SK-N-SH (cell line): ENCODE measurements at places on chromosomes 3 and 15.

DNA sequence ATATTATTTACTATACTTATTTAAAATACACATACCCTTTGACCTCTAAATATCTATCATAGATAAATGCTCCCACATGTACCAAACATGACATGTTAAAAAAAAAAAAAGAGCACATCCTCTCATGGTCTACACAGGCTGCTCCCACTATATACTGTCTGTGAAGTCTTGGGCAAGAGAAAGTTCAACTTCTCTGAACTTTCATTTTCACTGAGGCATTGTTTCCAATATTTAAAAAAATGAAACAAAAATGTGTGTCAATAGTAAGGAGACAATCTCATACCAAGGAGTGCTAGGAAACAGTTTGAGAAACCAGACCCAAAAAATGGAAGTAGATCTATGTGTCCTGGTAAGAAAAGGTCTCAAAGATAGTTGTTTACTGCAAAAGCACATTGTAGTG is 29.3 kb downstream of the SLC4A7 start:
- DNase-seq = no peak

GRCh38 chr3:49019941-49020329 is 1.6 kb upstream of the DALRD3 start:
- no peak for DNase-seq

DNA sequence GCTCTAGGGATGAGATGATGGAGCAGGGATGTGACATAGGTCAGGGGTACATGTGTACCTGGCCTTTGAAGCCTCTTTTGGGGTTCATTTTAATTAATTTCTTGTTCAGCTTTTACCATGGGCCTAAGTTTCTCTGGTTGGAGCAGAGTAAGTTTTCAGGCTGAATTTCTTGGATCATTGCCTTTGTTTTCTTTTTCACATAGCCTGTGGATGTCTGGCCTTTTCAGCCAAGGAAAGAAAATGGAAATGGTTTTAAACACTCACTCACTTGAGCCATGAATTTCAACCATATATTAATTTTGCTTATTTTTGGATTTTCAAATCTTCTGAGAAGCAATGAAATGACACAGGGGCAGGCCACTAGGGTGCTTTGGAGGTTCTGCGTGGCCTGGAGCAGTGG is 30.2 kb downstream of the CACNA1D start:
- DNase-seq = no peak

DNA sequence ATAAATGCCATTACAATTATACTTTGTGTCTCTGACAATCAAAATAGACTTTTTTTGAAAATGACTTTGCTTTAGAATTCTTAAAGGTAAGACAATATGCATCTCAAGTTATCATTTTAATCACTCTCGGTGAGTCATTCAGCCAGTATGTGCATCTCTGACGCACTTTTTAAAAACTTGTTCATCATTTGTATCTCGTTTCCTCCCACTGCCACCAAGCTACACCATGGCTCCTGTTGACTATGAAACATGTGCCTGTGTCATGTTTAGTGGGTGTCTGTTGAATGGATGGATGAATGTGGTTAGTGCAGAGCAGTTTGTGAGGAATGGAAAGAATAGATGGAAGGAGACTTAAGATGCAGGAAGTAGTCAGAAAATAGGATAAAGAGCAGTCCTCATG is 68.6 kb downstream of the ARPP21 start:
- DNase-seq = no peak

DNA sequence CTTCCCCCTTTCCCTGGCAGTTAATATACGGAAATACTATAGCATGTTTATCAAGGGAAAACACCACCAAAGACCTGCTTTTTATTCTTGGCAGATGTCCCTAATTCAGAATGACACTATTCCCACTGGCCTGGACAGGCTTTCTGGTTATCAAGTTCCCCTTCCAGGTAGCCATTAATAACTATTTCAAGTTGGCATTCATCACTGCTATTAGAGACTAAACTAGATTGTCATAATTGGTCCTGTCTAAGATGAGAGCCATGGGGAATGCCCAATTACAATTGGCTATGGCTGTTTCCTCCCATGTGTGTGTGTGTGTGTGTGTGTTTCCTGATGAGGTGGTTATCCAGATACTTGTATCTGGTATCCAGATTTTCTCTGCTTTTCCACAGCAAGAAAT is 608.1 kb downstream of the SQOR start:
- peak; percentile 55 for DNase-seq

DNA sequence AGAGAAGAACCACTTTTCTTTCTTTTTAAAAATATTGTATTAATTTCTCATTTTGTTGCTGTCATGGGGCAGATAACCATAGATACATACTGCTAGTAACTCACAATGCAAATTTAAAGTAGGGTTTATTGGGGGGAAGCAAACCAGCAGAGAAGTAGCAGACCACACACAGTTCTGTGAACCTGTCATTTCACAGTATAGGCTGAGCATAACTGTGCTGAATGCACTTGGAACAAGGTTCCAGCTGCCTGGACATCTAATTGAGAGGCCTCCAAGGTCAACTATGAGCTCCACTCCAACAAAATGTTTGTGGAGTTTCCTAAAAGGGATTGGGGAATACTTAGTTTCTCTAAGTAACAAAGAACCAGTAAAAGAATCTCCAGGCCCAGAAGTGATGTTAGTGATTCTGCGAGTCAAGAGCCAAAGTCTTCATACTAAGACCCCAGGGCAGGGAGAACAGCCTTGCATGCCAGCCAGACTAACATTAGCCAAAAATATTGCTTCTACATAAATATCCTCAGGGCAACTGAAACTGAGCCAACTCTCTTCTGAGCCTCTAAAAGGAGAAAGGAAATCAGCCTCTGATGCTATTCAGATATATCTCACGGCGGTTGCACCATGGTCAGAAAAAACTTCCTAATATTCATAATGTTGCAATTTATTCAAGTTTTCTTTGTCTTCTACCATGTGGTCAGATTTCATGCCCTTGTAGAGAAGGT is 856.4 kb upstream of the ALCAM start:
- DNase-seq = no peak

DNA sequence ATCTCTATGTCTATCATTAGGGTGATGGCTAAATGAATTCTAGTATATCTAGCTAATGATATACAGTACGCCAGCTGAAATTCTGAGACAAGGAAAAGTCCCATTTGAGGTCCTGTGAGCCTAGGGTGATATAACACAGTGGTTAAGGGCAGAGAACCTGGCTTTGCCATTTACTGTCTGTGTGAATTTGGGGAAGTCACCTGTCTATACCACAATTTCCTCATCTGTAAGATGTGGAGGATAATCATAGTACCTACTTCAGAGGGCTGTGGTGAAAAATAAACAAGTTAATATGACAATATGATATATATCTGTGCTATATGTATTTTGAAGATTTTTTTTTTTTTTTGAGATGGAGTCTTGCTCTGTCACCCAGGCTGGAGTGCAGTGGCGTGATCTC is 9.8 kb upstream of the ANKDD1A start:
- DNase-seq = no peak

DNA sequence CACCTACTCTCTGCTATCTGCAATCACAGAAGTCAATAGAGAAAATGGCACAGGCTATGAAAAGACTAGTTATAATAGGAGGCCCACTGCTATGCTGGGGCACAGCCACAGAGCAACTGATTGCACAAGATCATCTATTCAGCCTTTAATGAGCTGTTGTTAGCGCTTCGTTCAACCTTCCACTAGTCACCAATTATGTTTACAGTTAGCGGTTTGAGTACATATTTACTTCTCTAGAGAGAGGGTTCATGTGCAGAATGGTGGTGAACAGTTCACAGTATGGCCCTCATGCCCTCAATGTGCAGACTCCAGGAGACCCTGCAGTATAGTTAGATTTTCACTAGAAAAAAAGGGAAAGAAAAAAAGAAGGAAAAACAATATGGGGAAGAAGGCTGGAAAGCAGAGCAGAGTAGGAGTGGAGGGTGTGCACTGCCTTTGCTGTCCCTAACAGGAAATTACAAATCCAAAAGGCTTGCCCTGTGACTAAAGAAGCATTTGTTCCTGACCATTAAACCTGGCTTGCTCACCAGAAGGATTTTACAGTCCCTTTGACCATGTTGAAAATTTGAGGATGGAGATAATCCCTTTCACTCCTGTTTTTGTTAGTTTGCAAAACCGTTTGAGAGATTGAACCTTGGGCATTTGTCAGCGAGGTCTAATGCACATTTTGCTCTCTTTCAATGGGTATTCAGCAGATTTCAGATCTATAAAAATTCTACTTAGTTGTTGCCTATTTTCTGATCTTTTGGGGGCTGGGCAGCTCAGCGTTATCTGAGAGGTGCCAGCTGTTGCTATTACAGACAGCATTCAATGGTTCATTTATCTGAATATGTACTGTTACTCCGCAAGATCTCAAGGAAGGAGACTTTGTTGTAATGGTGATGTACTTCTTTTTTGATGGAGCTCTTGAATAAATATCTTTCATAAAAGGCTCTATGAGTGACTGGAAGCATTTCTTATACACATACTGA is 296.1 kb downstream of the LSAMP start:
- DNase-seq = no peak

DNA sequence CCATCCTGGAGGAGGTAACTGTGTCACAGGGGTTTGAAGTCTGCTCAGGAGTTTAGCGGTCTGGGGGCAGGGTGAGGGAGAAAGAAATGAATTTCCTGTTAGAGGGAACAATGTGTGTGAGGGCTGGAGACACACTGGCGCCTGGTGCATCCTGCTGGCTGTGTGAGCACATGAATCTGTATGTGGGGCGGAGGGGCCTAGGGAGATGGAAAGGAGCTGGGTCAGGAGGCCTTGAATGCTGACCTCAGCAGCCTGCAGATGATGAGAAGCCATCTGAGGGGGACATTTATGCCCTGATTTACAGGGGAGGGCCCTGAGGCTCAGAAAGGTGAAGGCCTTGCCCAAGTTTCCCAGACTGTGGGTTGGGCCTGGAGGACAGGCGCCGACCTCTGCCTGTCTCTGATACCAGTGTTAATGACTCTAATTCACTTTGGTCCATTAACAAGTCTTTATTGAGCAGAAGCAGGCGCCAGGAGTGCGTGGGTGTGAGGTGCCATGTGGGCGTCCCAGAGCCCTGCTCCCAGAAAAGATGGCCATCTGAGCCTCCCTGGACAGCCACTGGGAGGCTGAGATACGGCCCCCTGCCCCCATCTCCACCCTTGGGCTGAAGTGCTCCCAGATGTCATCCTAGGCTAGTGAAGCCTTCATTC is 34.8 kb downstream of the LINGO1 start:
- no peak for DNase-seq

DNA sequence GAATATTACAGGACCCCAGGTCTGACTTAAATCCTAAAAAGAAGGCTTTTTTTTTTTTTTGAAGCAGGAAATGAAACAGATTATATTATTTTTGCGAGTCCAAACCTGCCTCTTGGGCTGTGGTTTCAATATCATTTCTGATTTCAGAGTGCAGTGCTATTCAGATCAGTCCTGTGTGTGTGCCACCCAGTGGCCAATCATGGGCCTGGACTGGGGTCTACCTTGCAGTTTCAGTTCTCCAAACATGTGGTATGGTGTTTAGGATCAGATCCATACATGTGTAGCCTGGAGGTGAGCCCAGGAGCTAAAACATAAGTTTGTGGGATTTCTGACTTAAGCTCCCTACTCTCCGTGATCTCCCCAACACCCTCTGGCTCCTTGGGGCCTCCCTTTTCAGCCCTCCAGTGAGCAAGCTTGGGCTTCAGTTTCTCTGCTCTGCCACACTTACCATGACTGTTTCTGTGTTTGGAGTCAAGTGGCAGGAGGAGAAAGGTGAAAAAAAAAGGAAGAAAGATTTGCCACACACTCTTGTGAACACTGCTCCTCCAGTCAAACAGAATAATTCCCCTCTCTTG is 12.1 kb upstream of the THSD4 start:
- no peak for DNase-seq

DNA sequence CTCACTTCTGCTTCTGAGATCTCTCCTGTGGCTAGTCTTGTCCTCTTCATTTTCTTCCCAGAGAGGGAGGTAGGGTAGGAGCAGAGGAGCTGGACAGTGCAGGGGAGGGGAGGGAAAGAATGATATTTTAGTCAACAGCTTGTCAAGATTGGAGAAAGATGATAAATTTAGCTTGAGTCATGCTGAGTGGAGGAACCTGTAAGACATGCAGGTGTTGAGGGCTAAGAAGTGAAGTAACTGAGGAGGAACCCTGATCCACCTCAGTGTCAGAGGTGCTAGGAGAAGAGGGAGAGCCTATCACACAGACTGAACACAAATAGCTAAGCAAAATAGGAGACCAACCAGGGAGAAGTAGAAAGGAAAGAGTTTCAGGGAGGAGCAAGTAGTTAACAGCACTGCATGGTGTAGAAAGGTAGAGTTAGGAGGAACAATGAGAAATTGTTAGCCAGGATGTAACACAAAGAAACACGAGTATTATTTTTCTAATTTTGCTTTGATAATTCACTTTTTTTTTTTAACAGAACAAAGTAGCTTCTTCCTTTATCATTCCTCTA is 108.2 kb upstream of the CHRM5 start:
- no peak for DNase-seq

- no peak for DNase-seq
Observed at GRCh38 chr15:87907676-87908446, 348.7 kb downstream of the NTRK3 start.

GRCh38 chr3:157931517-157931916 is 174.7 kb downstream of the SHOX2 start:
- DNase-seq = no peak

GRCh38 chr3:45689787-45690145 is 570 bp downstream of the SACM1L start:
- DNase-seq = no peak

DNA sequence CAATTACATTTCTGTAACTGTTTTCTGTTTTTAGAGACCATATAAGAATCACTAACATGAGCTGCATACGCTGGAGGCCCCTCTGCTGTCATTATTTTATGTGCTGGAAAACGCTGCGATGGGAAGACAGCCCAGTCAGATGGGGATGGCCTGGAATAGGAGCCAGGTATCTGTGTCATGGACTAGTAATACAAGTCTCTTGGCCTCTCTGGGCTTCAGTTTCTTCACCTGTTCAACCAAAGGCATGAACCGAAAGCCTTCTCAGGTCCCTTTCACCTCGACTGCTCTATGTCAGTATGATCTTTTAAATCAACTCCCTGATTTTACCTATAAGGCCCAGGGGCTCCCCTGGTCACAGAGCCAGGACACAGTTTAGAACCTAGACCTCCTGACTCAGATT is 14.6 kb upstream of the RFTN1 start:
- no peak for DNase-seq

GRCh38 chr15:70345251-70346019 is 247.7 kb upstream of the TLE3 start:
- no peak for DNase-seq

- peak; percentile 17 for DNase-seq
Observed at GRCh38 chr15:73081321-73081958, 29.2 kb downstream of the NEO1 start.
